ENCODE measurements at places on chromosomes 11 and 22.

- no peak for DNase-seq
Observed at GRCh38 chr11:58739725-58740430, 8.1 kb upstream of the GLYAT start.

- no peak for DNase-seq
Observed at GRCh38 chr11:71934213-71934612, 5.4 kb downstream of the RNF121 start.

DNA sequence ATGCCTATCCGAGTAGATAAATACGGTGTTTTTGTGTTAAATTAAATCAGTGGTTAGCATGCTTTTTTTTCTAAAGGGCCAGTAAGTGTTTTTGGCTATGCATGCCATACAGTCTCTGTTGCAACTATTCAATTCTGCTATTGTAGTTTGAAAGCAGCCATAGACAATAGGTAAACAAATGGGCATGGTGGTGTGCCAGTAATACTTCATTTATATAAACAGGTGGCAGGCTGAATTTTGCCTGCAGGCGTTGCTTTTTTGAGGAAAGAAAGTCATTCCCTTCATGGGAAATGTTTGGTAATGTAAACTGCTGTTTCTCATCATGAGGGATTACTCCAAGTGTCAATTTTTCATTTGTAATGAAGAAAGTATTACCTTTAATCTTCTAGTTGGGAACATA is 106.5 kb downstream of the TMEM135 start:
- DNase-seq = no peak

GRCh38 chr11:106160494-106160893 is 83.0 kb downstream of the AASDHPPT start:
- no peak for DNase-seq

- peak; percentile 13 for DNase-seq
Observed at GRCh38 chr22:32389685-32390084, 22.4 kb downstream of the RTCB start.

- no peak for DNase-seq
Observed at GRCh38 chr11:1530686-1531448, 41.2 kb downstream of the DUSP8 start.

Data from fibroblast of skin of scalp (primary cell).